Kidney (tissue), 22 donors: ENCODE measurements at places on chromosomes 3 and 15. TPM values are rescaled to one million over a fixed set of nuclear protein-coding genes. Genes with fewer than 3 reads are reported as not detected.
A peak's percentile ranks its signal among the peaks of the same experiment; 100 is the strongest.

DNA sequence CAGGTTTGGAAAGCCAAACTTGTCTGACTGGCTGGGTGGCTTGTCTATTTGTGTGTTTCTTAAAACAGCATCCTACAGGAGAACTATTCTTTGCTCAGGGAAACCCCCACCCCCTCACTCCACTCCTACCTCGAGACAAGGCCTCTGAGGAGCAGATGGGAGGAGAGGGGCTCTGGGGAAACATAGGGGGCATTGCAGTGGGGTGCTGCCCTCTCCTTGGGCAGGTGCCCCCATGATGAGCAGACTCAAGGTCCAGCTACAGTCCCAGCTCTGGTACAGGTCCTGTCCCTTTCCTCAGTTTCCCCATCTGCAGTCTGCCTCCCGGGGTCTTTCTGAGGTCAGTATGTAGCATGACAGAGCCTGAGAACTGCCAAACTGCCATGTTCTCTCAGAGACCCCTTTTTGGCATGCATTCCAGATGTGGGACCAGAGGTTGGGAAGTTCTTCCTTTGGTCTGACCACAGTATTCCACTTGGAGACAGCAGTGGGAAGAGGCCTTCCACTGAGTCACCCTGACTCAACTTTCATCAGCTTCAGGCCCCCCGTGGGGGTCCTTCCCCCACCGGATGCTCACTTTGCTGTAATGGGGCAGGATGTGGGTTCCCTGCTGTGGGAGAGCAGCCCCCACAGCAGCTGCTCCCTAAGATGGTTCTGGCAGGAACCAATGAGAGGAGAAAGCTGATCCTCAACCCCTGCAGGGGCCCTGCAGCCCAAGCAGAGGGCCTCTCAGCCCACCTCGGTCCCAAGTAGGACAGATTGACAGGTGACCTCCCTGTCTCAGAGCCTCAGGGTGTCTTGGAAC lies 32.3 kb upstream of the CYP11A1 start:
- DNase-seq, result no peak

DNA sequence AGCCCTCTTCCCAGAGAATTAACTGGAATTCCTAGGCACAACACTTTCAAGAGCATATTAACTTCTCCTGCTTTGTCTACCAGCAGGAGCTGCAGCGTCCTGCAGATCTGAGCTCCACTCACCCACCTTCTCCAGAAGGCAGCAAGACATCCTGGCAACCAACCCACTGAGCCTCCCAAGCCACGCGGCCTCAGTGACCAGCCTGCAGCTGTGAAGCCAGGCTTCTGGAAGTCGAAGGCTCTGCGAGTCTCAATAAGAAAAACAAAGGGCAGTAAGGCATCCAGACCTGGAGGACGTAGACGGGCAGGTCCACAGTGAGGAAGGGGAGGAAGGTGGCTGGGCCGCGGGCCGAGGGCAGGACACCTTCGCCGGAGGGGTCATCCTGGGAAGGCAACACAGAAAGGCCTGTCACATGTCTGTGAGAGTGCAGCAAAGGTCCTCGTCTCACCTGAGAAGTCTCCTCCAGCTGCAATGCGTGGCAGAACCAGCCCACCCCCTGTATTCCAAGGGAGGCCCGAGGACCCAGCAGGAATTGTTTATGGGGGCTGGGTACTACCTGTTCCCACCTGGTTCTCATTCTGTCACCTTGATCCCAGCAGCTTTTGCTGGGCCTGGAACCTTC lies 36.2 kb downstream of the ZXDC start:
- DNase-seq, result no peak

- peak; percentile 64 for DNase-seq
Observed at GRCh38 chr15:101651554-101652097, 555 bp downstream of the TM2D3 start.

DNA sequence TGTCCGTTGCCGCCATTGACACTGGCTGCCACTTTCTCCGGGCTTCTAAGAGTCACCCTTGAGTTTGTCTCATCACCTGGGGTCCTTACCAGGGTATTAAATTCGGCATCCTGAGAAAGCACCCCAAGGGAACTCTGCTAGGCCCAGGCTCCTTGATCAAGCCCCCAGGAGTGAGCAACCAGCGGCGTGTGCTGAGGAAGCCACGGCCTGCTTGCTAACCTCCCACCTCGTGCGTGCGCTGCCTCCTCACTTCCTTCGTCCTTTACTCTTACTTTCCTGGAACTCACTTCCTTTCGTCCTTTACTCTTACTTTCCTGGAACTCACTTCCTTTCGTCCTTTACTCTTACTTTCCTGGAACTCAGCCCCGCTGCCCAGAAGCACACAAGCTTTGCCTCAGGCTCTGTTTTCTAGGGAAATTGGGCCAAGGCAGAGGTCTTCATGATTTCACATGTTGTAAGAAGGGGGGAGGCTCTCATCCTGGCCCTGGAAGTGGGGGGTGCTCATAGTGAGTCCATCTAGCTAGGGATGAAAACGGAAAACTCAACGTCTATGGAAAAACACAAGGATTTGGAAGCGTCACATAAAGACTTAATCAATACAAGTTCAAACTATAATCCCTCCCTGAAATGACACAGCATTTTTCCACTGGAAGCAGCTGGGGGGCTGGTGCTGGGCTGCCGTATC lies 36.7 kb upstream of the BDH1 start:
- DNase-seq, result no peak

DNA sequence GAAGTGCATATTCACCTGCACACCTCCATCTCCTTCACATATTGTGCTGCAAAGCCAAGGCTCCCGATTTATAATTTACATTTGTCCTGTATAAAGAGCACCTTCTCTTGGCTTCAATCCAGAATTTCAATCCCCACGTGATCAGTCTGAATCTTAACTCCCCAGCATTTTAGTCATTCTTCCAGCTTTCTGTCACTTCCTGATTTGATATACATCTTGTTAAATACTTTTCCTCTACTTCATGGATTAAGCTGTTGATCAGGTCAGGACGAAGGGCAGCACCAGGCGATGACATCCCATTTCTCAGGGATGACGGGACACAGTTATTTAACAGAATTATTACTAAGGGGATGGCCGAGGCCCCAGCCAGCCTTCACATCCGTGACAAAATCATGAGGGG lies 212.5 kb downstream of the EPHB1 start:
- DNase-seq, result no peak

GRCh38 chr15:73341886-73342600 lies 26.7 kb downstream of the HCN4 start:
- DNase-seq, result no peak

The CYP8B1 gene
- 10.4 TPM for total RNA-seq

- no peak for DNase-seq
Observed at GRCh38 chr3:150165396-150166094, 194.8 kb upstream of the PFN2 start.

DNA sequence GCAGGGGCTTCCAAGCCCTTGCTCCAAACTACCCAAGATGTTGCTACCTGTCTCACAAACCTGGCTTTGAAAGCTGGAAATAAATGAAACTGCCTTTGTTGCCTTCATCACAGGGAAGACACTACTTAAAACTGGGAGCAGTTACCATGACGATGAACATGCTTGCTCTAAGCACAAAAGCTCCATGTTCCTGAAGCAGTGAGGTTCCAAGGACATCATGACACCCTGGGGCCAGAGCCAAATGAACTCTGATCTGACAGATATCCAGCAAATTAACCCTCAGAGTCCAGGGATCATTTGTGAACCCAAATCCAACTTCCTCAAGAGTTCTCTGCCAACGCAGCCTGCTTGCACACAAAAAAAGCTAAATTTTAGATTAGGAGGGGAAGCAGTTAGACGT lies 10.7 kb downstream of the TRAIP start:
- no peak for DNase-seq

GRCh38 chr3:65101450-65101849 lies 413.6 kb upstream of the ADAMTS9 start:
- DNase-seq, result no peak

The SERPINI2 gene
- not detected for total RNA-seq

DNA sequence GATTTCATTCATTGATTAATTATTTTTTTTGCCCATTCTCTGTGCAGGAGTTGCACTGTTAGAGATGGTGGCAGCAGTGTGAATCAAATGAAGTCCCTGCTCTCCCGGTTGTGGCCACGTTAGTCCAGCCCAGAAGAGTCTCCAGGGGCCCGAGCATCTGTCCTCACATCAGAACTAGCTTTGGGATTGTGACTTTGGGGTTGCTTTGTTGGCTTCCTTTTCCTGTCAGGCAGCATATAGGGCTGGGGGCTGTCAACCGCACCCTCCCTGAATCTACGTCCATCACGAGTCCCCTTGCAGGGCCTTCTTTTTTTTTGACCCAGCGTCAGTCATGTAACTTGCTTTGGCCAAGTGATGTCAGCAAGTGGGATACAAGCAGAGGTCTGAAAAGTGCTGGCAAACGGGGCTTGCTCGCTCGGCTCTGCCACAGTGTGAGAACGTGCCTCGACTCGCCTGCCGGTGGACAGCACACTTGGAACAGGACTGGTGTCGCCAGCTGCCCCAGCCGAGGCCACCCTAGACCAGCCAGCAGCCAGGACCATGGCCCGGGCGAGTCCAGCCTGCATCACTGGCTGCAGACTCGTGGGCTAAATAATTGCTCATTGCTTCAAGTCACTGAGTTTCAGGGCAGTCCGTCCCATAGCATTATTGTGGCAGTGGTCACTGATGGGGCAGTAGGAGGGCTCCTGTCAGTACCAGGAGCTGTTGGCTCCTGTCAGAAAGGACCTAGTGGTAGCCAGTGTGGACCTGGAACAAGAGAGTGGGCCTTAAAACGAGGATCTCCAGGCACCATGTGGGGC lies 151.6 kb upstream of the MEF2A start:
- no peak for DNase-seq

DNA sequence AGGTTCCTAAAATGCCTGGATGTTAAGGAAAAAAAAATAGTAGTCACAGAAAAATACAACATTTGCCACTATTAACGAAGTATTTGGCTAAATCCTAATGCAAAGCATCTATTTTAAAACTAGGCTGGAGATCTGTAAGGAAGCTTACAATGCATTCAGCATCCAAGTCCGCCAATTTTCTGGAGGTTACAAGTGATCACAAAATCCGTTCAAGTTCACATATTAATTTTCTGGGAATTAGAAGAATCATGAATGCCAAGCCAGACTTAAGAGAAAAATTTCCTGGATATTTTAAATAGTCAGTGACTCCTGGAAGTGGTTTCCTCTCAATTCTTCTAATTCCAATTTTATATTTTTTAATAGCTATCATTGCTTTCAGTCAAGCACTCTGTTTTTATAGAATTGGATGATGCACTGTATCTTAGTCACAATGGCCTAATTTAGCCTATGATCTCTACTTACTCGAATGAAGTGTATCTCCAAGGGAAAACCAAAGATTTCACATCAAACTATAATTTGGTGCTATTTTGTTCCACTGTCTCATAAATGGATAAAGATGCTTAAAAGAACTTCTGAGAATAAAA lies 60.4 kb downstream of the P3H2 start:
- no peak for DNase-seq

- DNase-seq, result no peak
Observed at GRCh38 chr15:71812966-71813722, 2.8 kb downstream of the NR2E3 start.

The ADAMTS7 gene
- 3.1 TPM for total RNA-seq

DNA sequence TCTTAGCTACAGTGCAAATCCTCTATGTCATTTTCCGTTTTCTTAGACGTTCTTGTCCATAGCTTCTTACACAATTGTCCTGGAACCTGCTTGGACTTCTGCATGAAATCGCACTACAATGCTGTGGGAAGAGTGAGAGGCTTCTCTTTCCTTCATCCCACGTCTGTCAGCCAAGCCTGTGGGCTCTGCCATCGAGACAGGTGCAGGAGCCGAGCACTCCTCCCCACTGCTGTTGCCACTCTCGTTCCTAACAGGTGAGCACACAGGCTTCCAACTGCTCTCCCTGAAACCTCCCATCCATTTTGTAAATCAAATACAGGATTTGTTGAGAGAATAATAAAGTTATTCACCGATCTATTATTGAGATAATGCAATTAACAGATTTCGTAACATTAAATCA lies 23.5 kb downstream of the ZXDC start:
- DNase-seq, result no peak

DNA sequence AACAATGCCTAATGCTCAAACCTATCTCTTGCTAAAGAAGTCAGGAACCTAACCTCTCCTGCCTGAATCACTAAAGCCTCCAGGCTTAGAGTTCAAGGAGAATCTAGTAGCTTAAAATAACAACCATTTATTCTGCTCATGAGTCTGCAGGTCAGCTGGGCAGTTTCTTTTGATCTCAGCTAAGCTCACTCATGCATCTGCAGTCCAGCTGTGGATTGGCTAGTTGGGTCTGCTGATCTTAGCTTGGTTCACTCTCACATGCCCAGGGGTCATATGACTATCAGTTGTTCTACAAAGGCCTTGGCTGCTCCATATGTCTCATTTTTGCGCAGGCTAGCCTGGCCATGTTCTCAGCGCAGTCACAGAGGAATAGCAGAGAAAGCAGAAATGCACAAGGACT lies 109.2 kb upstream of the STT3B start:
- peak; percentile 56 for DNase-seq

DNA sequence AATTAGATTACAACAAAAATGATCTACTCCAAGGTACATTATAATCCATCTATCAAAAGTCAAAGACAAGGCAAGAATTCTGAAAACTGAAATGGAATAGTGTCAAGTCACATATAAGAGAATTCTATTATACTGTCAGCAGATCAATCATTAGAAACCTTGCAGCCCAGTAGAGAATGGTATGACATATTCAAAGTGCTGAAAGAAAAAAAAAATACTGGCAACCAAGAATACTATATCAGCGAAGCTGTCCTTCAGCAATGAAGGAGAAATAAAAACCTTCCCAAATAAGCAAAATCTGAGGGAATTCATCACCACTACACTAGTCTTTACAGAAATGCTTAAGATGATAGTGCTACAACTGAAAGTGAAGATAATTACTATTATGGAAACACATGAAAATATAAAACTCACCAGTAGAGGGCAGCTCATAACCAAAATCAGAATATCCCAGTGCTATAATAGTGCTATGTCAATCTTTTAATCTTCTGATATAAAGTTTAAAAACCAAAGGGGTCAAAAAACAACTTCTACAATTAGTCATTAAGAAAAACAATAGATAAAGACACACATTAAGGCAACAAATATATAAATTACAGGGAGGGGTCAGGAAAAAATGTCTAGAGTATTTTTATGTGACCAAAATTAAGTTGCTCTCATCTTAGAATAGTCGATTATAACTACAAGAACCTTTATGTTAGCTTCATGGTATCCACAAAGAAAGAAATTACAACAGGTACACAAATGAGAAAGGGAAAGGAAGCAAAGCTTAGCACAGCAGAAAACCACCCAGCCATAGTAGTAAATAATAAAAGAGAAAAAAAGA lies 190.7 kb upstream of the CNTN6 start:
- no peak for DNase-seq
